ENCODE measurements at places on chromosomes 7 and 10. TPM values are rescaled to one million over a fixed set of nuclear protein-coding genes. Genes with fewer than 3 reads are reported as not detected.

DNA sequence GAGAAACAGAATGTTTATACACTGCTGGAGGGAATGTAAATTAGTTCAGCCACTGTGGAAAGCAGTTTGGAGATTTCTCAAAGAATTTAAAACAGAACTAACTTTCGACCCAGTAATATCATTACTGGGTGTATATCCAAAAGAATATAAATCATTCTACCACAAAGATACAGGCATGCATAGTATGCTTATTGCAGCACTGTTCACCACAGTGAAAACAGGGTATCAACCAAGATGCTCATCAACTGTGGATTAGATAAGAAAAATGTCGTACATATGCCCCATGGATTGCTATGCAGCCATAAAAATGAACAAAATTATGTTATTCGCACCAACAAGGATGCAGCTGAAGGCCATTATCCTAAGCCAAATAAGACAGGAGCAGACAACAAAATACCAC is 343.1 kb upstream of the KCND2 start:
- no peaks in the 10 kb centered on the region for H3K27me3 ChIP-seq
- no peak overlapping the region for H3K27ac ChIP-seq
- no peaks in the 10 kb centered on the region for H3K36me3 ChIP-seq
- H3K4me3 ChIP-seq = no peak overlapping the region
- H3K4me1 ChIP-seq = no peaks in the 10 kb centered on the region
- no peak for DNase-seq

DNA sequence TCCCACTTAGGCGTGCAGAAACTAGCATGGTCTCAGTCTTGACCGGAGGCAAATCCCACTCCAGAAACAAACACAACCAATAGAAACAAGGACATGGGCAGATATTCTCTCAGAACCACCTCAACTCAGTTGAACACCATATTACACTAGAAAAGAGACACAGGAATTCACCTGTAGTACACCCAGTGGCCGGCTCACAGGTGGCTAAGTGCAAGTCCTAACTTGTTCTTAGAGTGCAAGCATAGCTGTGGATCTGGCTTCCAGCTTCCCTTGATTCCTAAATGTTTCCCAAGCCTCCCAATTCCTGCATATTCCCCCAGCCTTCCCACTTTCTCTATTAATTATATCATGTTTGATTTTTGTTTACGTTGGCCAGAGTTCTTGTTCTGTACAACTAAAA is 164.4 kb downstream of the TPK1 start:
- no peak for DNase-seq
- no peak overlapping the region for H3K4me3 ChIP-seq
- no peaks in the 10 kb centered on the region for H3K27me3 ChIP-seq
- no peak overlapping the region for H3K27ac ChIP-seq

DNA sequence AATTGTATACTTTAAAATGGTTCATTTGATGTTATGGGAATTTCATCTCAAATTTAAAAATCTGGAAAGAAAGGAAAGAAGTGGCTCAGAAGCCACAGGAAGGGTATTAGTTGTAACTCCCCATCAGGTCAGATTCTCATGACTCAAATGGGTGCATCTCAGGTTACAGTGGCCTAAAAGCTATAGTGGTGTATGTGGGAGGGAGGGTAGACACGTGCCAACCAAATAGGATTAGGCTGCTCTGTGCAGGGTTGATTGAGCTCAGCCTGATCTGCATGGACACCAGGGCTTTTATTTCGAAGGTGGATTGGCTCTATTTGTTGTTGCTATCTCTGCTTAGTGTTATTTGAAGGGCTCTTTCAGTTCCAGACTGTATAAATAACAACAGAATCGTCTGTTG is 121.5 kb upstream of the PRR15 start:
- no peak overlapping the region for H3K27ac ChIP-seq
- H3K4me3 ChIP-seq = no peak overlapping the region
- no peak for DNase-seq
- no peaks in the 10 kb centered on the region for H3K36me3 ChIP-seq
- H3K27me3 ChIP-seq = no peaks in the 10 kb centered on the region
- no peaks in the 10 kb centered on the region for H3K4me1 ChIP-seq

DNA sequence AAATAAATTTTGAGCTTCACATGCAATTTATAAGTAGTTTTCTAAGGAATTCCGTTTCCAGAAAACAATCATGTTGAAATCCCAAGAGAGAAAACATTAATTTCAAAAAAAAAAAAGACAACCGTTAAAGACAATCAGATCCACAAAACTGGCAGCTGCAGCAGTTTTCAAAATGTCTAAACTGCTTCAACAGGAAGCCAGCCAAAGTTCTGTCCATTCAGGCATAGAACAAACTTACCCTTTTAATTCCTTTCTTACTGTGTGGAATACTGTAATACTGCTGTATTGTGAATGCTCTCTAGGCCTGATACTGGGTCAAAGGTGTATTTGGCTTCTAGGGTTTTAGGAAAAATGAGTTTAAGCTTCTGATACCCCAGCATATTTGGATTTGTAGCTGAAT is 31.6 kb downstream of the HOXA1 start:
- no peaks in the 10 kb centered on the region for H3K36me3 ChIP-seq
- no peak for DNase-seq
- no peaks in the 10 kb centered on the region for H3K4me1 ChIP-seq
- no peak overlapping the region for H3K27ac ChIP-seq

GRCh38 chr10:113292743-113293142 is 260.1 kb upstream of the HABP2 start:
- H3K4me3 ChIP-seq = no peak overlapping the region
- no peaks in the 10 kb centered on the region for H3K36me3 ChIP-seq
- DNase-seq = no peak

The ZMYND11 gene
- total RNA-seq = 30.1 TPM

The GDF2 gene
- total RNA-seq = not detected

The CLRN3 gene
- total RNA-seq = not detected
